ENCODE measurements at places on chromosomes 3 and 15.

DNA sequence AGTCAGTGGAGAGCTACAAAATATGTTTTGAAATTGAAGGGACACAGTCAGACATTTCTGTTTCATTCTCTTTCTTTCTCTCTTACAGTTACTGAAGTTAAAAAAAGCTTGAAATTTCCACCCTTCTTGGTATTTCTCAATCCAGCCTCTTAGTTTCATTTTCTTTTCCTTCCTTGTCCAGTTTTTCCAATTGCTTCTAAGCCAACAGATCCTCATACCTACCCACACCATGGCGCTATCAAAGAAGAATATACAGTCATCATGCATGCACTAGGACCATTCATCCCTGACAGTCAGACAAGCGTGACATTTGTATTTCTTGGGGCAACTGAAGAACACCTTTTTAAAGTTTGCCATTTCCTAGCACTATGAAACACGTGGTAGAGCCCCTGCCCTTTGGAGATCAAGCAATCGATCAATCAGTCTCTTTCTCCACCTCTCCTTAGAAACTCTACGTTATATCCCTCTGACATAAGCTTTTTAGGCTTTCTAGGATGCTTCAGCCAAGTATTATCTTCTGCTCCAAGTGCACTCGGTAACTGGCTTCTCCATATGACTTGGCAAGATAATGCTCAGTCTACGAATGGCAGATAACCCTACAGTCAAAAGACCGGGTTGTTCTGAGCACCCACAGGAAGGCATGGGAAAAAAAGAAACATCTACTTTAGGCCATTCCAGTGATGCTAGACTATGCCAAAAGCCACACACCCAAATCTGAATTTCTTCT lies 65.4 kb downstream of the FBN1 start:
- no peak for DNase-seq

GRCh38 chr3:16464511-16465148 lies 48.9 kb downstream of the RFTN1 start:
- DNase-seq: no peak

DNA sequence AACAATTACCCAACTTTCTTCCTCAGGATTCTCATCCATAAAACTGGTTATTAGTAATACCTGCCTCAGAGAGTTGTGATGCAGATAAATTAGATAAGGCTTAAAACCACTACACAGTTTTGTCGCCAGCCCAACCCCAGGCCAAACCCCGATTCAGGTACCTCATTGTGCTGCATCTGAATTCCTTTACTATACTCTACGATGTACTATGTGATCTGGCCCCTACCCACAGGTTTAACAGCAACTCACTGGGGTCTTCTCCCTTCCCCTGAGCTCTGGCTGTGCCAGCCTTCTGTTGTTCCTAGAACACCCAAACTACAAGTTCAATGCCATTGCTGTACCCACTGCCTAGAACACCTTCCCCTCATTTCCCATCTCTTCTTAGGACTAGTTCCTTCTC lies 64.6 kb downstream of the MYO5A start:
- DNase-seq: no peak

DNA sequence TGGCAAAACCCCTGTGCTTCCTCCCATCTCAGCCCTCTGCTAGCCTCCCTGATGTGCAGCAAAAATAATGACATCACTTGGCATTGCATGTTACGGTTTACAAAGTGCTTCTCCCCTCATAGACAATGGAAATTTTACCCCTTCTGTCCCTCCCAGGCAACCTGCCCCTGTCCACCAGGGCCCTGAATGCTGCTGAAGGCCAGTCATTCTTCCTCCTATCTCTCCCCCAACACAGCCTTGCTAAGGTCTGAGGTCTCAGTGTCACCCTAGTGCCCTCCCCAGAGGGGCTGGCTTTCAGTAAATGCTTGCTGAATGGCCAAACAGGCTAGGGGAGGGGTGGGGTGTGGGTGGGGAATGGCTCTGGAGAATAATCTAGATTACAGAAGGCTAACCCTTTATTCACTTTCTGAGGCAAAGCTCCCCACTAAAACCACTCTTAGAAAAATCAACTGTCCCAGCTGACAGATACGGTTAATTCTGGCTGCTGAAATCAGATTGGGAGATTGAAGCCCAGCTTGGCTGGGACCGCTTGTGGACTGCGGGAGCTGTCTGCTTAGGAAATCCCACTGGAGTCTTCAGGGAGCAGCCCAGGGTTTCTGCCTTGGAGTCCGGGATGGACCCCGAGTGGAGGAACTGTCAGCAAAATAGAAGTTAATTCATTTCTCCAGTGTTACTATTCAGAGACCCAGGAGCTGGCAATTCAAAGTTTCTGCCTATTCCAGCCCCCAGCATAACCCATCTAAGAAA lies 22.9 kb downstream of the ANP32A start:
- DNase-seq: no peak

- DNase-seq: no peak
These were observed 62.6 kb upstream of the IQSEC1 start for GRCh38 chr3:13135811-13136321.

- DNase-seq: no peak
These were observed 74.3 kb upstream of the TSEN2 start for GRCh38 chr3:12409684-12410596.

DNA sequence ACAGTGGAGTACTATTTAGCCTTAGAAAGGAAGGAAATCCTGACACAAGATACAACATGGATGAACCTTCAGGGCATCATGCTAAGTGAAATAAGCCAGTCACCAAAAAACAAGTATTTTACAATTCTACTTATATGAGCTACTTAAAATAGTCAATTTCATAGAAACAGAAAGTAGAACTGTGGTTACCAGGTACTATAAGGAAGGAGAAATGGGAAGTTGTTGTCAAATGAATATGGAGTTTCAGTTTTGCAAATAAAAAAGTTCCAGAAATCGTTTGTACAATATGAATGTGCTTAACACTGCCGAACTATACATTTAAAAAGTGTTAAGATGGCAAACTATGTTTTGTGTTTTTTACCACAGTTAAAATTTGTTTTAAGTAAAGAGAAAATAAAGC lies 26.8 kb downstream of the TRANK1 start:
- no peak for DNase-seq

DNA sequence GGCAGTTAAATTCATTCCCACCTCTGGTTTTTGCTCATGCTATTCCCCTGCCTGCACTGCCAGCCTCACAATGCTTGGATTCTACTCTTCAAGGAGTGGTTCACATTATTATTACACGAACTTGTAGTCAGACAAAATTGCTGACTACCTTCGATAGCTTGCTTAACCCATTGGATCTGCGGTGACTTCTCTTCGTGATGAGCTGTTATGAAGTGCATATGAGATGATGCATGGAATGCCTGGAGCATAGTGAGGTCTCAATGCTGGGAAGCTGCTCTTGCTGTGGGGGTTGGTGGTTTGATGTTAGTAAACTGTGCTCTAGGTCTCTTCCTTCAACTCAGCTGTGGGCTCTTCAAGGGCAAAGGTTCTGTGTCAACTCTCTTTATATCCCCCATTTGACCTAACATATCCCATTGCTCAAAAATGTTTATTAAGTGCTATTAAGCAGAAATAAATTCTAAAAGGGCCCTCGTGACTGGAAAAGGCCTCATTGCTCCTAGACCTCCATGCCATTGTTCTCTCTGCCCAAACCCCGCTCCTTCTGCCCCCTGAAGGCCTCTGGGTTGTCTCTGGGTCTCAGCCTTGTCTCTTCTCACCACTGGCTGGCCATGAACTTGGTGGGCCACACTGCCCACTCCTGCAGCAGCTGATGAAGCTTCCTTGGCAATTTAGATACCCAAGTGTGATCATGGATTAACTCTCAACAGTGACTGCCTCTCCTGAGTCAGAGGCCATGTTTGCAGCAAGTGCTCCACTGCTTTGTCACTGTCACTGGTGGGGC lies 4.5 kb upstream of the SLCO2A1 start:
- DNase-seq: no peak

DNA sequence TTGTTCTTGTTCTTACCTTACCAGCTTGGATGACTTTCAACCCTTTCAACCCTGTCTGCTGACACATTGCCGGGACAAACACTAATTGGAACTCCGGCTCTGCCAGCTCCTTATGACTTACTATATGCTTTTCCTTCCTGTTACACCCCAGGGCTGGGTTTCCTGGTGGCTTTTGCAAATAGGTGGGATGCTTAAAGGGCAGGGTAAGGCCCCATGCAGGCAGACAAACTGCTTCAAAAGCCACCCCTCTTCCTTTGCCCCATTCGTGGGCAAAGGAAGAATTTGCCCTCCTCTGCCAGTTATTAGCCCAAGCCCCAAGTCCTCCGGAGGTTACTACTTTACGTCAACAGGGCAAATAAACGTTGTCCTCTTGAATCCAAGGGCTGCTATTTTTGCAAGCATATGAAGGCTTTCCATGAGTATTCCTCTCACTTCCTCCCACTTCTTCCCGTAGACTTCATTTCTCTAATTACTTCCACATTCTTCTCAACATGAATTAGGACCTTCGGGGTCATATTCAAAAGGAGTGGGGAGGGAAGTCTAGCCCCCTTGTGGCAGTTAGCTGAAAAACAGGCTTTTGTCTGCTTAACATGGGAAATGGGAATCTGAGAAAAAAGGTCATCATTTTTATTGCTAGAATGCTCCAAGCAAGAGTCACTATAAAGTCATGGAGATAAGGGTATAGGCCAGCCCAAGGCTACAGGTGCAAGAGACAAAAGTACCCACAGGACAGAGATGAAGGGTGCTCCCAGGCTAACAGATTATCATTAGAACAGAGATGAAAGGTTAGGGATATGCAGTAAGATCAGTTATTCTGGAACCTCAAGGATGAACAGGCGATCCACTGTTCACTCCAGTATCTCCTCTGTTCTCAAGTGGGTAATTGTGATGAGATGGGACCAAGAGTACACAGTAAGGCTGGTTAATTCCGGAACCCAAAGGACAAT lies 56.3 kb upstream of the FSTL1 start:
- DNase-seq: no peak

GRCh38 chr15:79724312-79724711 lies 172.5 kb downstream of the MTHFS start:
- DNase-seq: no peak

GRCh38 chr3:104947943-104948342 lies 418.8 kb upstream of the ALCAM start:
- DNase-seq: no peak

All from effector CD8-positive, alpha-beta T cell (primary cell).